ENCODE measurements at places on chromosomes 6 and 20.

DNA sequence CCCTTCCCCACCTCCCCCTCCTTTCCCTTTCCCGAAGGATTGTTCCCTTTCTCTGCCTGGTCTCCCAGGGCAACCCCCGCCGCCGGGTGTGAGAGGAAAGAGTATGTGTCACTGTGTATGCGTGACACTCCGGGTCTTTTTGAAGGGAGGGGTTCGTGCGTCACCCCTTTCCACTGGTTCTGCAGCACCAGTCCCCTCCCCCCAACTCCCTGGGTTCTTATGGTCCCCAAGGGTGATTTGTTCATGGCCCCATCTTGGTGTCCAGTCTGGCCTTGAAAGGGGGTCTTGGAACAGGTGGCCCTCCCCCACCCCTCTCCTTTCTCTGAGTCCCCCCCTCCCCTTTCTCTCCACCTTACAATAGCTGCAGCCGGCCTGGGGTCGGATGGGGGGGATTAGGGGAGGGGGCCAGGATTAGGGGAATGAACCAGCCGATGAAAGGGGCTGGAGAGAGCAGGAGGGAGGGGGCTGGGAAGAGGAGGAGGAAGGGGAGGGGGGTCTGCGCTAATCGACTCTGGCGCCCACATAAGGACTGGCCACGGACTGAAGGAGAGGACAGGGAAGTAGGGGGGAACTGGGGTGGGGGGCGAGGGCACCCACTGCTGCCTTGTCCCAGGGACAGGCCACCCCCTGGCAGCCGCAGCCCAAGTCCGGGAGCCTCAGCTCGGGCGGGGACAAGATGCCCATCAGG, 1.3 kb upstream of the RING1 start:
- no peak for DNase-seq

DNA sequence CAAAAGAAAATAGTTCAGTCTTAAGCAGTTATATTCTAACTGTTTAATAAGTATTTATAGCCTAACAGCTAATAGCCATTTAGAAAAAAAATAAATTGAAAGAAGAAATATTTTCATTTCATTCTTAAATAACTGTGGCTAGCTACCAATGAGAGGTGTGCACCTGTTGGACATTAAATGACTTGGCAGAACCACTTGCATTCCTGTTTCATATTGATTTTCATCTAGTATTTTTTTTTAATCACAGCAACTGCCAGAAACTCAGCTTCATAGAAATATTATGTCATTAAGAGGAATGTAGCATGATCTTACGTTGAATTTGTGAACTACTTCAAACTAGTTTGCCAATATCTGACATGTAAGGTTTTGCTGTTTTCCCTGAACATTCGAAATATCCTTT, 10.1 kb downstream of the NAA20 start:
- no peak for DNase-seq

DNA sequence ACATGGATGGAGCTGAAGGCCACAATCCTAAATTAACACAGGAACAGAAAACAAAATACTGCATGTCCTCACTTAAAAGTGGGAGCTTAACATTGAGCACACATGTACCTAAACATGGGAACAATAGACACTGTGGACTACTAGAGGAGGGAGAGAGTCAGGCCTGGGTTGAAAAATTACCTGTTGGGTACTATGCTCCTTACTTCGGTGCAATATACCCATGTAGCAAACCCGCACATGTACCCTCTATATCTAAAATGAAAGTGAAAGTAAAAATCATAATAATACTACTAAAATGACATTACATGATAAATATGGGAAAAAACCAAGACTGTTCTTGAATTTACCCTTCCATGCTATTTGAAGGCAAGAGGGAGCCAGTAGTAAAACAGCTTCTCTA, 1273.8 kb upstream of the ADGRB3 start:
- no peak for DNase-seq

GRCh38 chr20:44714701-44715498, at the start of gene CCN5:
CCN5 (plus strand) TSS chr20:44715369; CDS start chr20:44715391, 22 bp downstream.
- no peak for DNase-seq

DNA sequence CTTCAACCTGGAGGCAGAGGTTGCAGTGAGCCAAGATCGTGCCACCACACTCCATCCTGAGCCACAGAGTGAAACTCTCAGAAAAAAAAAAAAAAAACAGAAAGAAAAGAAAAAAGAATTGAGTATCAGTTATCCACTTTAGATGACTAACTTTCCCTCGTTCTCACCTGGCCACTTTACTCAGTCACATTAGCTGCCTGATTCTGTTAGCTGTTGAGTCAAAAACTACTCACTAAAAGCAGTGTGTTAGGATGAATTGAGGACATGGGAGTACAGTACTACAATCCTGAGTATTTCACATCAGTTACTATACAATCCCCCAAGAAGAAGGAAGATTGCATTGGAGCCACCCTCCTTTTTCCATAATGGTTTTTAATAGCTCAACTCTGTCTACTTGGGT, 114.6 kb downstream of the ADAT2 start:
- DNase-seq = no peak

- DNase-seq = no peak
Measured at GRCh38 chr20:43043887-43044286, 145.8 kb downstream of the PTPRT start.

- DNase-seq = no peak
Measured at GRCh38 chr6:22149501-22150367, 147.1 kb downstream of the PRL start.

All from activated CD4-positive, CD25-positive, alpha-beta regulatory T cell treated with anti-CD3 and anti-CD28 coated beads, Interleukin-2, amount 50 U/mL, for 72 hours (primary cell).